GM23338 (cell line): ENCODE measurements at places on chromosomes 2 and 18. TPM values are rescaled to one million over a fixed set of nuclear protein-coding genes. Genes with fewer than 3 reads are reported as not detected.
A peak's percentile ranks its signal among the peaks of the same experiment; 100 is the strongest.

- H3K27ac ChIP-seq: no peak overlapping the region
- no peak overlapping the region for H3K4me3 ChIP-seq
- DNase-seq: no peak
- H3K27me3 ChIP-seq: no peaks in the 10 kb centered on the region
- H3K36me3 ChIP-seq: no peaks in the 10 kb centered on the region
- no peaks in the 10 kb centered on the region for H3K4me1 ChIP-seq
Measured at GRCh38 chr2:238133499-238134392, 4.7 kb upstream of the KLHL30 start.

GRCh38 chr18:38458698-38459097 lies 893.1 kb upstream of the CELF4 start:
- no peak for DNase-seq
- no peaks in the 10 kb centered on the region for H3K27me3 ChIP-seq
- no peak overlapping the region for H3K4me3 ChIP-seq
- no peak overlapping the region for H3K27ac ChIP-seq
- H3K36me3 ChIP-seq: no peaks in the 10 kb centered on the region
- H3K4me1 ChIP-seq: no peaks in the 10 kb centered on the region

GRCh38 chr18:73189718-73190117 lies 321.9 kb upstream of the NETO1 start:
- H3K27ac ChIP-seq: no peak overlapping the region
- H3K4me3 ChIP-seq: no peak overlapping the region
- H3K4me1 ChIP-seq: no peaks in the 10 kb centered on the region

DNA sequence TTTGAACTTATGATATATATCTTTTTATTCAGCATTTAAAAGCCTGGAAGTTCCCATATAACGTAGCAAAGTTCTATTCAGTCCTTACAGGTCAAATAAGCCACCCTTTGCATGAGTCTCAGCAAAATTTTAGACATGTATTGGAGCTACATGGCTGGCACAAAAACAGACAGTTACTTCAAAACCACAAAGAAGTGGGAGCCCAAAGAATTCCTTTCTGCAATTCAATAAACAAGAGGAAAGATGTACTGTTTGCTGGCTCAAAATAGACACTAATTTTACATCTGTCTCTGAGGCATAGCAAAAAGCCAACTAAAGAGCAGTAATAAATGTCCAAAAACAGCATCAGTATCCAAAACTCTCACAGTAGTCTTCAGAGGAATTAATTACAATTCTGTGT lies 87.0 kb downstream of the ZEB2 start:
- no peak for DNase-seq
- no peaks in the 10 kb centered on the region for H3K36me3 ChIP-seq
- H3K4me3 ChIP-seq: no peak overlapping the region
- no peak overlapping the region for H3K27ac ChIP-seq
- H3K4me1 ChIP-seq: peaks cover 16% of the 10 kb centered on the region

DNA sequence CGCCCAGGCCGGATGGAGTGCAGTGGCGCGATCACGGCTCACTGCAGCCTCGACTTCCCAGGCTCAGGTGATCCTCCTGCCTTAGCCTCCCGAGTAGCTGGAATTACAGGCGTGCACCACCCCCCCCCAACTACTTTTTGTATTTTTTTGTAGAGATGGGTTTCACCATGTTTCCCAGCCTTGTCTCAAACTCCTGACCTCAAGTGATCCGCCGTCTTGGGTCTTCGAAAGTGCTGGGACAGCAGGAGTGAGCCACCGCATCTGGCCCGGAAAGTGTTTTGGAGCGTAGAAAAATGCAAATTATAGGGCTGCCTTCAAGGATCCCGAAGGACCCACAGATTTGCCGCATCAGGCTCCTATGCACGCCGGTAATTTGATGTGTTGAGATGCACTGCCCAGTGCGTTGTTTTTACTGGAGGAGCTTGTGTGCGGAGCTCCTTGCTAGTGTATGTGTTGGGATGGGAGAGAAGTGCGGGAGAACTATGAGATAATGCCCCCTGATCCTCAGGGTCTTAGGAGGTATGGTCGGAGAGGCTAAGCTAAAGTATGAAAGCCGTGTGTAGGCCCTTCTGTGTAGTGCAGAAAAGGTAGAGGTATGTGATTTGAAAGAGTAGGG lies 1.2 kb upstream of the CLASP1 start:
- peaks cover 5% of the 10 kb centered on the region; the same call in 1 of the 2 replicates for H3K4me1 ChIP-seq
- H3K36me3 ChIP-seq: no peaks in the 10 kb centered on the region
- no peaks in the 10 kb centered on the region for H3K27me3 ChIP-seq
- DNase-seq: peak; percentile 52
- H3K4me3 ChIP-seq: peak overlapping the region; percentile 78

DNA sequence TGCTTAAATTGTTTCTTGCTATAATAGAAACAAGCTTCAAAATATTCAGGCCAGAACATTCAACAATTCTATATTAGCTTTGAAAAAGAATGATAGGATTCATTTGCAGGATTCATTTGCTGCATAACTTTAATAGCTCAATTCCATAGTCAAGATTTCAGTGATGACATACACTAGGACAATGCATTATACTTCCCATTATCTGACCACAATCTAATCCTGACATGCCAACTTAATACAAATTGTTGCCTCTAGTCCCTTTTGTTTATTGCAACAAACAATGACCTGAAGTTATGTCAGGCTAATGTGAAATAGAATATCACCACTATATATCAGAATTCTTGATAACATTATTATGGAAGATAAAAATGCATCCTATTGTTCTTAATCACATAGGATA lies 169.4 kb downstream of the DNAH7 start:
- no peaks in the 10 kb centered on the region for H3K4me1 ChIP-seq
- H3K4me3 ChIP-seq: no peak overlapping the region
- H3K27me3 ChIP-seq: no peaks in the 10 kb centered on the region
- no peak for DNase-seq
- no peak overlapping the region for H3K27ac ChIP-seq

GRCh38 chr18:77896586-77897252 lies 647.1 kb downstream of the GALR1 start:
- no peaks in the 10 kb centered on the region for H3K4me1 ChIP-seq
- no peak for DNase-seq
- H3K36me3 ChIP-seq: no peaks in the 10 kb centered on the region
- no peak overlapping the region for H3K4me3 ChIP-seq

DNA sequence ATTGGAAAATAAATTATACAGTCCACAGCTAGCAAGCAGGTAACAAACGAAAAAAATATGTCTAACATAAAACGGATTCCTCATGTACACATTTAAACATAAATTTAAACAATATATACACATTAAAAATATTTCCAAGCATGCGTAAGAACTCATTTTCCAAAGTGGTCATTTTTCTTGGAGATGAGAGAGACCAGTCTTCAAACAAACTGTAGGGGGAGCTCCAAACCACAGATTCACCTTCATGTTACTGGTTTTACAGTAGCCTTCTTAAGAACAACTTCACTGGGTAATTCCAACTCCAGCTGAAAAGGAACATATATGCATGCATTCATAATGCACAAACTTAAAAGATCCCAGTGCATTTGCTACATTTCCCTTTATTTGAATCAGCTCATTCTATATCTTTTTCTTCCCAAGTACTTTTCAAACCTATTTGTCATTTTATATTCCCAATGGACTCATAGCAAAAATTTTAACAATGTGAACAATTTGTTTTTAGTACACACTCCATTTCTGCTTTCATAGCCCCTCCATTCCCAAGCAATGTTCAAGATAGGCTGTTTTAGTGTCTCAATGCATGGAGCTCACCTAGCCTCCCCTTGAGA lies 4.7 kb upstream of the STAMBP start:
- peaks cover 10% of the 10 kb centered on the region; the same call in 1 of the 2 replicates for H3K4me1 ChIP-seq
- no peaks in the 10 kb centered on the region for H3K36me3 ChIP-seq
- no peaks in the 10 kb centered on the region for H3K27me3 ChIP-seq
- no peak overlapping the region for H3K27ac ChIP-seq
- H3K4me3 ChIP-seq: no peak overlapping the region
- DNase-seq: peak; percentile 81

DNA sequence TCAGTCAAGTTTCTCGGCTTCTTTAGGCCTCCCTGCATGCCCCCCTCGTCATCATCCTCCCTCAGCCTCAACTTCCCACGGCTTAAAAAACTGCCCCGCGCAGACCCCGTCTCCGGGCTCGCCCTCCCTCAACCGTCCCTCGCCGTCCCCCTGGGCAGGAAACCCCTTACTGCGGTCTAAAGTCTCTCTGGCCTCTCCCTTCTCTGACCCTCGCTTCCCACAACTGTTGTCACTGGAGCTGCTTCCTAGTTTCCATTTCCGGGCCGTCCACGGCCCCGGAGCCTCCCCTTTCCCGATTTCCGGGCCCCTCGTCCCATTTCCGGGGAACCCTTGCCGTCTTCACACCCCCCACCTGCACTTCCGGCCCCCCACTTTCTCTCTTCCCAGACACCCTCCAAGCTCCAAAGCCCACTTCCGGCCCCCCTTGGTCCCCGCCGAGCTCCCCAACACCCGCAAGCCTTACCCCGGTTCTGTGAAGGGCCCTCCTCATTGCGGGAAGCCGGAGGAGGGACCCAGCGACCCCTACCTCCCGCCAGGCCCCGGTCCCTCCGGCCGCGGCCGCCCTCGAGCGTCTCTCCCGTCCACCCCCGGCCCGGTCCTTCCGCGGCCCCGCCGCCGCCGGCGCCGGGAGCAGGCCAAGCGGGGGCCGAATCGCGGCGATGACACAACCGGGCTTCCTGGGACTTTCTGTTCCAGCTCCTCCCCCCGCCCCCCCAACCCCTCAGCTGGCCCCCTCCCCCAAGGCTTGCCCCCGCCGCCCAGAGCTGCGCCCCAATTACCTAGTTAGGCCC lies 513 bp downstream of the TRIP12 start:
- H3K4me1 ChIP-seq: peaks cover 12% of the 10 kb centered on the region
- H3K4me3 ChIP-seq: peak overlapping the region; percentile 92
- peak; percentile 78 for DNase-seq
- H3K36me3 ChIP-seq: no peaks in the 10 kb centered on the region
- peak overlapping the region; percentile 97 for H3K27ac ChIP-seq

DNA sequence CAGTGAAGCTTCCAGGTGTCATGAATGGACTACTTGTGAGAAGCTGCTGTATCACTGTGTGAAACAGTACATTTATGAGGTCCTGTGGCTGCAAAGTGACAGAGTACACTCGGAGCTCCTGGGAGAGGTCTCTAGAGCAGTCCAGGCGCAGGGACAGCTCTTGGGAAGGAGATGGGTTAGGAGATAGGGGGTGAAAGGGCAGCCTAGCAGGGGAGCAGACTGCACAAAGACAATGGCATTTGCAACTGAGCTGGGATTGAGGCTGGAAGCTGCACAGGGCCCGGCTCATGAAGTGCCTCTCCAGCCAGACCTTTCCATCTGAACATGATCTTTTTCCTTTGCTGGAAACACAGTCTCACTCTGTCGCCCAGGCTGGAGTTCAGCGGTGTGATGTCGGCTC lies 83.6 kb downstream of the RHOB start:
- H3K27ac ChIP-seq: no peak overlapping the region
- H3K36me3 ChIP-seq: no peaks in the 10 kb centered on the region
- no peaks in the 10 kb centered on the region for H3K4me1 ChIP-seq
- DNase-seq: no peak
- H3K4me3 ChIP-seq: no peak overlapping the region

DNA sequence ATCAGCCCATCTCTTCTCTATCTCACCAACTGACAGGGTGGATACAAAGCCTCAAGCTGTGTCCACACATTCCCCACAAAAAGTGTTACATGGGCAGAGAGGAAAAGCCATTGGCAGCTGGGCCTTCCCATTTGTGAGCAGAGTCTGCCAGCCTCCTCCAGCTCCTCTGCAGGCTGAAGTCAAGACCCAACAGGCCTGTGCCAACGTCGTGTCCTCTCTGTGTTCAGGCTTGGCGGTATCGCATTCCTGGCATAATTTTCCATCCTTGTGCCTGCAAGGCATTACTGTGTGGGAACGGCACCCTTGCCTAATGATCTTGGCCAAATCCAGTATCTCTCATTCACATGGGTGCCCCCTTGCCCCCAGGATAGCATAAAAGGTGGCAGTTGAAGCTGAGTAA lies 41.5 kb upstream of the APCDD1 start:
- no peaks in the 10 kb centered on the region for H3K36me3 ChIP-seq
- no peaks in the 10 kb centered on the region for H3K27me3 ChIP-seq
- H3K4me1 ChIP-seq: no peaks in the 10 kb centered on the region
- no peak for DNase-seq

DNA sequence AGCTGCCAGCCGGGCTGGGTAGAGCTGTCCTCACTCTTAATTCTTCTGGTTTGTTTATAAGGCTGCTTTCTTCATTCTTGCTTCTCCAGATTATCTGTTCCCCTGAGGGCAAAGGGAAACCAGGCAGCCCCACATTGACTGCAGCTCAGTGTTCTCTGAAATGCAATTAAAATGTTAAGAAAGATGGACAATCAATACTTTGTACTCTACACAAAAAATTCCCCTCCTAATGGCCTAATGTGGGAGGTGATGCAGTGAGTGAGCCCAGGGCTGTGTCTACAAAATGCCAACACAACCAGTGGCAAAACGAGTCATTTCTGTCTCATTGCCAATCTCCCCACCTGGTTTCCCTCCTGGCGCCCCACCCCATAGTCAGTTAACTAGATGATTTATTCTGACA lies 541.7 kb upstream of the RAB6C start:
- no peak overlapping the region for H3K27ac ChIP-seq
- no peaks in the 10 kb centered on the region for H3K36me3 ChIP-seq
- H3K4me1 ChIP-seq: no peaks in the 10 kb centered on the region
- no peaks in the 10 kb centered on the region for H3K27me3 ChIP-seq
- H3K4me3 ChIP-seq: no peak overlapping the region
- DNase-seq: no peak

- DNase-seq: no peak
- no peak overlapping the region for H3K4me3 ChIP-seq
- no peaks in the 10 kb centered on the region for H3K36me3 ChIP-seq
- no peaks in the 10 kb centered on the region; the same call in 1 of the 2 replicates for H3K4me1 ChIP-seq
- H3K27ac ChIP-seq: no peak overlapping the region
Measured at GRCh38 chr18:55031979-55032378, 72.7 kb upstream of the CCDC68 start.

OSR1 gene
- total RNA-seq: 0.24 TPM in 1 of 2 replicates, not detected in the other

VWC2L gene
- total RNA-seq: not detected in 2 replicates

ARHGEF4 gene
- total RNA-seq: 11.8 and 16.6 TPM in 2 replicates

SP3 gene
- 96.9 and 110 TPM in 2 replicates for total RNA-seq

LAMA3 gene
- total RNA-seq: 2.6 and 4.9 TPM in 2 replicates
